ENCODE measurements at places on chromosomes 13 and 19.

- no peak for DNase-seq
Observed at GRCh38 chr13:75016225-75016624, 465.7 kb downstream of the TBC1D4 start.

DNA sequence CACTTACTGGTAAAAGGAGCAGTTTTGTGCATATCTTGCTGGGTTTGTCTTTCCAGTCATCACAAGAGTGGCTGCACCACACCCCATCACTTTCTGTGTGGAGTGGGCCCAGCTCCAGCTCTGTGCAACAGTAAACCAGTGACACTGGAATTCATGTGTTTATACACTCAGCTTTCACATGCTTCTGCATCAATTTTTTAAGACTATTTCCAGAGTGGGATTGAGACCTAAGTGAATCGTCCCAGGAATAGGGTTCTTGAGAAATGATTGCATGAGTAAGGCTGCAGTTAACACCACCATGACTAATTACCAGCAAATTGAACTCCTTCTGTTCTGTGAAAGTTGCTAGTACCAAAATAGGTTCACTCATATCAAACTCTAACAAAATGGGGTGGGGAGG lies 5.3 kb upstream of the CFAP97D2 start:
- no peak for DNase-seq

GRCh38 chr13:110356362-110356761 lies 49.3 kb downstream of the COL4A2 start:
- DNase-seq: no peak

- no peak for DNase-seq
Observed at GRCh38 chr19:31513841-31514240, 164.6 kb upstream of the TSHZ3 start.

- DNase-seq: no peak
Observed at GRCh38 chr13:74773248-74773647, 639.0 kb upstream of the KLF12 start.

GRCh38 chr13:76939215-76939614 lies 9.1 kb upstream of the ACOD1 start:
- DNase-seq: no peak

DNA sequence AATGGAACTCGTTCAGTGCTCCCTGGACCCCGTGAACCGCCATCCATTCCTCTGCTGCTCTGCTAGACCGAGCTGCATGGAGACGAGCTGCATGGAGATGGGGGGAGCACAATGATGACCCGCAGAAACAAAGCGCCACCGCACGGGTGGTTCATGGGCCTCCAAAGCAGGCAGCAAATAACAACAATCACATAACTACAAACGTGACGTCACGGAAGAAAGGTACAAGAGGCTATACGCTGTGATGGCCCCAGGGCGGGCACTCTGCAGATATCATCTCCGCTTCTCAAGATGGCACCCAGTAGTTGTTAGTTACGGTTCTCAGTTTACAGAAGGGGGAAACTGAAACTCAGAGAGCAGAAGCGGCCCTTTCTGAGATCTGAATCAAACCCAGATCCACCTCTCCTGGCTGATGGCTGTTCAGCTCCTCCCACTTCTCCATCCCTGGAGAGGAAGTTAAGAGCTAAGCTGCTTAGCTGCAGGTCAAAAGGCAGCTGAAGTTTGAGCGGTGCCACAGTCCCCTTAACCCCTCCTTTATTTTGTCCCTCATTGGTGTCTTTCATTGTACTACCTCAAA lies 1.7 kb downstream of the ATP13A1 start:
- DNase-seq: no peak

DNA sequence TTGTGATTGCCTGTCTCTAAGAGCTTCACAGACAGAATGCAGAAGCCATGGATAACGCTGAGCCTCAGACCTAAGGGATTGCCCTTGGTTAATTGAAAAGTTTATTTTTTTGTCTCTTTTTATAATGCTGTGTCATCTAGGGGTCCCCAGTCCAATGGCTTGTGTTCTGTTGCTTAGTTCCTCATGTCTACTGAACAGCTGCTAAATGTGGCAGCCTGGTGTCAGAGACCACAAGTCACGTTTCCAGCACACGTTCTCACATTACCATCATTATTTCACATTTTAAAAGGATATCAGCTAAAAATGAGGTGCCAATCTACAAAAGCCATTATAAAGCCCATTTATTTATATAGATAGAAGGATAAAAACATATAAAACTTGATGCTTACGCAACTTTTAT lies 1362.0 kb downstream of the PCDH9 start:
- DNase-seq: no peak

DNA sequence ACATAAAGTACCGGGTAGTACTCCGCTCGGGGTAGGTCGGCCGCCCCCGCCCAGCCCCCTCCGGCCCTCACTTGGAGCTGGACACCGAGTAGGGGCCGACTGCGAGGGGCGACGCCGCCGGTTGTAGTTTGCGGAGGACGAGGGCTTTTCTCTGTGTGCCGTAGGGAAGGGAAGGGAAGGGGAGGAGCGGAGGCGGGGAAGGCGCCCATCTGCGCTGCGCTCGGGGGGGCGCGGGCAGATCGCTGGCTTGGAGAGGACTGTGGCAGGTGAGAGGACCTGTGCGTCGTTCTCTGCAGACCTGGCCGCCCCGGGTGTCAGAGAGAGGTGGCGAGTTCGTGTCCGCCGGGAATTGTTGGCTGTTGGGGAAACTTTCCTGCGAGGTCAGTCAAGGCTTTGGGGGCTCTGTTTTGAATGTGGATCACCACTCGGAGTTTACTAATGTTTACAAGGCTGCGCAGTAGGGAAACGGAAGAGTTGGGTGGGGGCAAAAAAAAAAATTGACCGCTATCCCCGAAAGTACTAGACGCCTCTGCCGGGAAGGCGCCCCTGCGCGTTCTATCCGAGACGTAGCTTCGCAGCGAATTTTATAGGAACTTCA lies 1.4 kb downstream of the ING1 start:
- peak; percentile 84 for DNase-seq

DNA sequence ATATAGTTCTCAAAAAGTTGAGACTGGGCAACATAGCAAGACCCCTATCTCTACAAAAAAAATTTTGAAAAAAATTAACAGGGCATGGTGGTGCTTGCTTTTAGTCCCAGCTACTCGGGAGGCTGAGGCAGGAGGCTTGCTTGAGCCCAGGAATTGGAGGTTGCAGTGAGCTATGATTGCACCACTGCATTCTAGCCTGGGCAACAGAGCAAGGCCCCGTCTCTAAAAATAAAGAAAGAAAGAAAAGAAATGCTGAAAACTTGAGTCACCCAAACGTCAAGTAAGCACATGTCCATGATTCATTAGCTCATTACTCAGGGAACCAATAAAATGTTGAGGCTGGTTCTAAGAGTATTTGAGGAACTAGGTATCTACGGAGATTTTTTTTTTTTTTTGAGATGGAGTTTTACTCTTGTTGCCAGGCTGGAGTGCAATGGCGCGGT lies 33.9 kb upstream of the SEMA6B start:
- no peak for DNase-seq

DNA sequence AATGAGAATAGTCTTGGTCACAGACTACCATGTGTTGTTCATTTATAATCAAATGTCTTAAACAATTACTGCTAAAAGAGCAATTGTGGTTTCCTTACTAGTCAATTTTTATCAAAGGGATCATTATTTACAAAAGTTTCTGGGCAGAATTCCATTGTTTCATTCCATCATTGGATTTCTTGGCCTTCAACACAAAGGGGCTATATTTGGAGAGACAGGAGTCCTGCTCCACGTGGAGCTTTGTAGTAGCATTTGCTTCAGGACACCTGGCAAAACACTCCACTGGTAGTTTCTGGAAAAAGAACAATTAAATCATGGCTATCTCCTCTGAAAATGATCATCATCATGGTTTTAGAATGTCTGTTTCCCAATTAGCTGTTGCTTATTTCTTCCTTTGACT lies 22.3 kb upstream of the STARD13 start:
- DNase-seq: no peak

DNA sequence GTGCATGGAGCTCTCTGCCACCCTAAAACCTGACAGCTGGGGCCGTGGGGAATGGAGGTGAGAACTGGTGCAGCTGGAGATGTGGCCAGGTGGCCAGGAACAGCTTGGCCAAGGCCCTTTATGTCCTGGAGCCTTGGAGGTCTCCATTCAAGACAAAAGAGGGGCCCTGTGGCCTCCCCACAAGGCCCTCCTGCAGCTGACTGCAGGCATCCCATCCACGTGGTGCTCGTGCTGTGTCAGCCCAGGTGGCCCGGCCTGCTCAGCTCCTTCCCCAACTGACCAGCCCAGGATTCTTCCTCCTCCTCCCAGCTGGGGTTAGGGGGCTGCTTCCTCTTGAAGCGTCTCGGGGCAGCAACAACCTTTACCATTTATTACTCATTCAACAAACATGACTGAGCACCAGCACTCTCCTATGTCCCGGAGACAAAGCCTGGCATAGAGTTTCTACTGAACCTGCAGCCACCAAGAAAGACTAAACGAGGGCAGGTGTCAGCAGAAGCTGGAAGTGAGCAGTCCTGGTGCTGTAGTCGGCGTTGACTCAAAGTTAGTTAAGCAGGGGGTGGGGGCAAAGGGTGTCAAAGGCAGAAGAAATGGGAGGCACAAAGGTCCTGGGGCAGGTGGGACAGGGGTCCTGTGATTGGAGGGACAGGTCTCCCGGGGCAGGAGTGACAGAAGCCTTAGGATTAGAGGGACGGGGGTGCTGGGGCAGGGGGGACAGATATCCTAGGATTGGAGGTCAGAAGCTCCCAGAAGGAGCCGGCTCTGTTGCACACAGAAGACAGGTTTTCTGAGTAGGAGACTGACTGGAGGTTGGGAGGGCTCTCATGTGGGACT lies 23.3 kb upstream of the C13orf46 start:
- DNase-seq: no peak

GRCh38 chr19:19485161-19485997 lies 30.0 kb downstream of the TSSK6 start:
- DNase-seq: no peak

DNA sequence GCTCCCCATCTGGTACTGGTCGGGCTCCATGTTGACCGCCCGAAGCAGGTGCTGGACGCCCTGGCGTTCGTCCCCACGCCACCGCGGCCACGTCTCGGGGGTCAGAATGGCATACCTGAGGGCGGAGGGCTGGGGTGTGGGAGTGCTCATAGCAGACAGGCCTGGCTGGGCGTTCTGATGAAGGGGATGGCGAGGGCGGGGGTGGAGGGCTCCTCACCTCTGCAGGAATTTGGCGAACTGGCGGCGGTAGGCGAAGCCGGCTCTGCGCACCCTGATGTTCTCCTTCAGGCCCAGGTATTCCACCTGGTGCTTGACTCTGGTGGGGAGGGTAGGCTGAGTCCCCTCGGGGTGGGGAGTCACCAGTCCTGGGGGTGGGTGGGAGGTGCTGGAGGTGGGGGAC lies 22.3 kb upstream of the ZNF414 start:
- DNase-seq: no peak

GRCh38 chr13:31919971-31920726 lies 111.4 kb upstream of the FRY start:
- DNase-seq: no peak

- DNase-seq: peak; percentile 80
Observed at GRCh38 chr13:95540888-95541287, 11.6 kb upstream of the CLDN10 start.

DNA sequence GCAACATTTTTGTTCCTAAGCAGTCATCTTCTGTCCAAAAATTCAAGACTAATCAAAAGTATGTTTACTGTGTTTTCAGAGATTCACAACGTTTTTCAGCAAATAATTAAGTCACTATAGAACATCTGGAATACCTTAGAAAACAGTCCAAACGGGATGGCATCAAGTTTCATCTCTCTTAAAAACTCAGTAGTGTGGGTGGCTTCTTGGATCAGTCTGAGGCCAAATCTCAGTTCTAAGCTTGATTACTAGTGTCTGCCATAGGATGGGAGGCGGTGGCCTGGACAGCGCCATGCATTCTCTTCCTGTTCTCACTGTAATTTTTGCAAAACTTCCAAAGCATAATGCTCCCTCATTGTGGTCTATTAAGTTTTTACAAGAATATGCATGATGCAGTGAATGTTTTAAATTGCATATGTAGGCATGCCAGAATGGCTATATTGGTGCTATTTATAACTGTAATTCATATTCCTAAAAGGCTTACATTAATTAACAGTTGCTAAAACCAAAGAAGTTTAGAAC lies 37.1 kb downstream of the ANKRD10 start:
- DNase-seq: no peak

- no peak for DNase-seq
Observed at GRCh38 chr13:44578067-44578400, 1.9 kb upstream of the TSC22D1 start.

DNA sequence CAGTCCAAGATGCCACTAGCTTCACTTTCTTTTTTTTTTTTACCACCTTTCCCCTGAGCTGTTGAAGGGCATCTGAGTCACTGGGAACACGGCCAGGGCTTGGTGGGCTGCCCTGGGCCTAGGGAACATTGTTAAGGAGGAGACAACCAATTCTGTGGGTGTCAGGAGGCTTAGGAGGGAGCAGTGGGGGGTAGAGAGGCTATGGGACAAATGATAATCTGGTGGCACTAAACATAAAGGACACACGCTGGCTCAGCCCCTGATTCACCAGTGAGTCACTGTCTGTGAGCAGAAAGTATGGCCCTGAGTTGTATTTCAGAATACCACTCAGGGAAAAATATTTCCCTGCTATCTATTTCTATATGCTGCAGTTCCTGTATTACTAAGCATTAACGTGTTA lies 207.8 kb downstream of the DCLK1 start:
- DNase-seq: no peak

GRCh38 chr19:38654628-38655055 lies 7.2 kb downstream of the ACTN4 start:
- DNase-seq: no peak

GRCh38 chr13:43136920-43137575 lies 113.7 kb downstream of the DNAJC15 start:
- no peak for DNase-seq

DNA sequence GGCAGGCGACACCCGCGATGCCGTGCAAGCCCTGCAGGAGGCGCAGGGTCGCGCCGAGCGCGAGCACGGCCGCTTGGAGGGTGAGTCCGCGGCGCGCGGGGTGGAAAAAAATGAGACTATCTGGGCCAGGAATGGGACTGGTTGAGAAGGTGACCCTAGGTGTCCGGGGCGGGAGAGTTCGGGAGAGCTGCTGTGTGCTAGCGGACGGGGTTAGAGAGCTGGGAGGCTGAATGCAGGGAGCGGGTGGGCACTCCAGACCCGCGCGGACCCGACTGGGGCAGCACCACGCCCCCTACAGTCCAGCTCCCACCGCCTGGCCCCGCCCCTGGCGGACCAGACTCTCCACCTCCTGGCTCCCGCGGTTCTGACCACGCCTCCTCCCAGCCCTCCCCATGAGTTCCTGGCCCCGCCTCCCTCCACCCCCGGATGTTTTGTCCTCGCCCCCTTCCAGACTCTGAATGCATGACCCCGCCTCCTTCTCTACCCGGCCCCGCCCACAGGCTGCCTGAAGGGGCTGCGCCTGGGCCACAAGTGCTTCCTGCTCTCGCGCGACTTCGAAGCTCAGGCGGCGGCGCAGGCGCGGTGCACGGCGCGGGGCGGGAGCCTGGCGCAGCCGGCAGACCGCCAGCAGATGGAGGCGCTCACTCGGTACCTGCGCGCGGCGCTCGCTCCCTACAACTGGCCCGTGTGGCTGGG lies 1.5 kb downstream of the CLEC11A start:
- peak; percentile 98 for DNase-seq

- peak; percentile 92 for DNase-seq
Observed at GRCh38 chr19:1929021-1929742, 11.8 kb upstream of the CSNK1G2 start.

- DNase-seq: no peak
Observed at GRCh38 chr19:40262422-40262821, 22.7 kb downstream of the AKT2 start.

GRCh38 chr19:14544977-14545715 lies 15.8 kb downstream of the TECR start:
- no peak for DNase-seq

Measured in cardiac septum (tissue), 1 donor.